ENCODE measurements at places on chromosomes 3 and 15.

DNA sequence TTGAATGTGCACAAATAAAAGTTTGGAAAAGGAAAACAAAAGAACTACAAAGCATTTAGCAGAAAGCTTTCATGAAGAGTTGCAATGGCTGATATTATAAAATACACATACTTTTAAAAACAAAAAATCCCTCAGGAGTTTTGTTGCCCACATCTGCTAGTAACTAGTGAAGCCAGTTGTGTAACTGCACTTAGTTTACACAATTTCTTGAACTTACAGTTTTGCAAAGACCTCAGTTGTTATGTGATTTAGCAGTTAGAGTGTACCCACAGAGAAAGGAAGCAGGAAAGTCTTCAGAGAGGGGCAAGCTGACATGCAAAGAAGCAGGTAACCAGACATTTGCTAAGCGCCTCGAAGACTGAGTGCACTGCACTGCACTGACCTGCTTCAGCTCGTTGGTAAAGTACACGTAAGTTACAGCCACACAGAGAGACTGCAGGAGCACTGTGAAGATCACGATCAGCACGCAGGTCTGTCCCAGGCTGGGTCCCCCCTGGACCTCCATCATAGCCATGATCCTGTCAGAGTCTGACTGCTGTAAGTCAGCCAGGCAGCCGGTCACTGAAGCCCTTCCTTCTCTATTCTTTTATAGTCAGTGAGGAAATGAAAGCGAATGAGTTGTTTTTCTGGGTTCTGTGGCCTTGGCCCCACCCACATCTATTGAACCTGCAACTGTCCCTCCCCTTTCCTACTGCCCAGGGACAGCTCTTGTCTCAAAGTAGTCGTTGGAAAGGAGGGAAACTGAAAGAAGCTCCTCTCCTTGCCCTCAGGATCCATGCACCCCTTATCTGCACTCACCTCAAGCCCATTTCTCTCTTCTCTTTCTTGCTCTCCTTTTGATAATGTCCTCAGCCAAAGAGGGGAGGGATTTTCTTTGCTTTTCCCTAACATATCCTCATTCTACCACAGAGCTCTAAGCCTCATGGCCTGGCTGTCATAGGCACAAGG is at the start of gene TNFSF10:
TSS of gene TNFSF10 (minus strand) at position 560 of the 948 bp plus-strand sequence. CDS start at position 514, 46 bp downstream.
- peak; percentile 52 for DNase-seq

GRCh38 chr3:122825460-122825859 is 30.6 kb downstream of the SLC49A4 start:
- DNase-seq: no peak

DNA sequence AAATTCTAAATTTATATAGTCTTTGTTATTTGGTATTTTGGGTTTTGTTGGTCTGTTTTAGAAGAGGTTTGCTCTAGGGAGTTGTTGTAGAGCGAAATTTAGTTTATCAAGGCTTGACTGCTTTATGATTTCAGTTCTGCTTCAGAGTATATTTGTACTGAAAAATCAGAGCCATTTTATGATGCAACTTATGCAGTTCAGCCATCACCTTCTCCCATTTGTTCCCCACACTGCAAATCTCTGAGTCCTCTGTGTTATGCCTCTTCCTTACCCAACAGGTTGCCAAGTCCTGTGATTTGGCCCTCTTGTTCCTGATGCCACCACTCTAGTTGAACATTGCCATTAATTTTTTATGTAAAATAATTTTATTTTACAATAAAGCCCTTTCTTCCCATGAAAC is 140.4 kb downstream of the ZNF609 start:
- no peak for DNase-seq

- no peak for DNase-seq
Observed at GRCh38 chr3:21330293-21330692, 420.7 kb downstream of the ZNF385D start.

DNA sequence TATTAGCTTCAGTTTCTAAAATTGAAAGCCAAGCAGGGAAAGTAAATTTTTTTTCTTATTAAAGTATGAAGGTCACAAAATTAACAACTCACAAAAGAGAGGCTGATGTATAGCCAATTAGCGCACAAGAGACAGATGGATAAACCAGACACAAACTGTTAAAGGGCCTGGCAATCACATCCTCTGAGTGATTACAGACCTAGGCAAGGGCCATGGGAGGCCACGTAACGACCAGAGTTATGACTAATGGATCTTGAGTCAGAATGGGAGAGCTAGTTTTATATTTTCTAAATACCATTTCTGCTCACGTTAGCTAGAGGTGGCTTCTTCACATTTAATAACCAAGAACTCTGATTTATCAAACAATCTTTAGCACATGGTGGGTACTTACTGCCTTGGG is 17.8 kb upstream of the SCAMP5 start:
- DNase-seq: no peak

- DNase-seq: no peak
Observed at GRCh38 chr3:50687127-50687751, 12.5 kb downstream of the DOCK3 start.

- DNase-seq: no peak
Observed at GRCh38 chr3:30352410-30353318, 253.7 kb upstream of the TGFBR2 start.

- no peak for DNase-seq
Observed at GRCh38 chr3:129975705-129976048, 1.2 kb downstream of the TRH start.

GRCh38 chr3:154971771-154972326 is 108.3 kb upstream of the MME start:
- peak; percentile 1 for DNase-seq

- DNase-seq: no peak
Observed at GRCh38 chr15:96162322-96162721, 168.2 kb upstream of the NR2F2 start.

- no peak for DNase-seq
Observed at GRCh38 chr3:79175870-79176269, 591.9 kb downstream of the ROBO1 start.

DNA sequence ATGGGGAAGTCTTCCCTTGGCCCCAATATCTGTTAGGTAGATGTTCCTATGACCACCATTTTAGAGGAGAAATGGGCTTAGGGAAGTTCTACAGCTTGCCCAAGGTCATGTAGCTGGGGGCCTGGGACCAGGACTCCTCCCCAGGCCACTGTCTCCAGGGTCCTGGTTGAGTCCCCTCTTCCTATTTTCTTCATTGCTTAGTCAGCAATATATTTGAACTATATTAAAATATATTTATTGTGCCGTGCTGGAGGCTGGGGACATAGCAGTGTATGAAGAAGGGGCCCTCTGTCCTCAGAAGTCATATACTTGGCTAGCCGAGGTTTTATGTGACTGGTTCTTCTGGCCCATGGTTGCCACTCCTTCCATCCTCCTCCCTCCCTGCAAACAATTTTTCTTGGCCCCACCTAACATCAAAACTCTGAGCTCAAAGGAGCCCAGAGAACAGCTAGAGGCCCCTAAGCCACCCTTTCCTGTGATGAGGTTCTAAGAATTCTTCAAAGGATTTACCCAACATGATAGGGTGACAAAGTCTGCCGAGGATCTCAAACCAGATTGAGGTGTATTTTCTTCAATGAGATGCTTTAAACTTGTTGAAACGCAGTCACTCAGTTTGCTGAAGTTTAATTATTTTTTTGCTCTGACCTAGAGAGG is 121.2 kb upstream of the RASGRP1 start:
- no peak for DNase-seq

Data from NCI-H2029 (cell line).